ENCODE measurements at places on chromosomes 7 and 10.

DNA sequence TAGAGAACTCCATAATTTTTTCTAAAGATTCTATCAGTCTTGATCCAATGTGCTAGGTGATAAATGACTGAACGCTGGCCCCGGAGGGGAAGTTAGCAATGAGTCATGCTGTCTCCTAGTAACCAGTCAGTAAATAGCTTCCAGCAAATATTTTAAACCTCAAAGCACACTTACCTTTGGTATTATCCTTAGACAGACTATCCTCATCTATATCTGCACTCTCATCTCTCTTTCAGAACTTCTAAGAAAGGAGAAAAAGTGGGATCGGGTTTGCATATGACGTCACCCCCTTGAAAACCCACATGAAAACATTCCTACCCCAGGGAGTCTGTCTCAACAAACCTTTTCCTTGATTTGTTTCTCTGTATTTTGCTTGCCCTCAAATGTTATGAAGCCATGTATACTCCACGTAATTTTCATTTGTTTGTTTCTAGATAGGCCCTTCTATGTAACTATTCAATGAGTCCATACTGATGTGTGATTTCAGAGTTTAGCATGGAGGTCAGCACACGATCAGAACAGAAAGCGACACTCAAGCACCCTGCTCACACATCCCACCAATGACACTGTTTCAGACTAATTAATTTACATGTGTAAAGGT is 174.9 kb upstream of the NRP1 start:
- peak; percentile 34 for DNase-seq

DNA sequence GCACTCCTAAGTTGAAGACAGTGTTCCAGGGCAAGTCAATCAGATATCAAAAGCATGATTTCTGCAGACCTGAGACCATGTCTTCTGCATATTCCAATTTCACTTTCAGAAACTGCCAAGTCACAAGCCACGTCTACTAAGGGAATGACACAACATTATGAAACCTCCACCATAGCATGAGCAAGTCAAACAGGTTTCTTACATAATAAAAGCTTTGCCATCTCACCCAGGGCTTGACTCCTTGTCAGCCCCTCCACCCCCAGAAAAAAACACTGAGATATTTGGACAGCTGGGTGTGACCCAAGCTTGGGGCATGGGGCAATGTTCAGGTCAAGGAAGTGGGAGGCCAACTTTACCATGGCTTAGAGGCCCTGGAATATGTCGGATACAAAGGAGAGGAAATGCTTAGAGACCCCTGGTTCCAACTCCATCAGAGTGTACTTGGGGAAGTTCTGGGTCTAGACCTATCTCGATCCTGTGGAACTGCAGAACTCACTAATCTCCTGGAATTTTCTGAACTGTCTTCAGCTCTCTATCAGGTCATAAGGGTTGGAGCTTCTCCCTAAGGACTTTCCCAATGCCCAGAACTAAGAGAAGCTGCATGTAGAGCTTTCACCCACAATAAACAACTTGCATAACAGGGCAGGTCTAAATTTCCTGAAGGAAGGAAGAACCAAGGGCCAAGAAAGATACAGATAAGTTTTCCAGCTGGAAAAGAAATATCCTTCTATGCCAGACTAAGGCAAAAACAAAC is 80.6 kb upstream of the NAMPT start:
- no peak for DNase-seq

GRCh38 chr10:79418274-79418673 is 27.1 kb downstream of the ZCCHC24 start:
- DNase-seq: no peak

DNA sequence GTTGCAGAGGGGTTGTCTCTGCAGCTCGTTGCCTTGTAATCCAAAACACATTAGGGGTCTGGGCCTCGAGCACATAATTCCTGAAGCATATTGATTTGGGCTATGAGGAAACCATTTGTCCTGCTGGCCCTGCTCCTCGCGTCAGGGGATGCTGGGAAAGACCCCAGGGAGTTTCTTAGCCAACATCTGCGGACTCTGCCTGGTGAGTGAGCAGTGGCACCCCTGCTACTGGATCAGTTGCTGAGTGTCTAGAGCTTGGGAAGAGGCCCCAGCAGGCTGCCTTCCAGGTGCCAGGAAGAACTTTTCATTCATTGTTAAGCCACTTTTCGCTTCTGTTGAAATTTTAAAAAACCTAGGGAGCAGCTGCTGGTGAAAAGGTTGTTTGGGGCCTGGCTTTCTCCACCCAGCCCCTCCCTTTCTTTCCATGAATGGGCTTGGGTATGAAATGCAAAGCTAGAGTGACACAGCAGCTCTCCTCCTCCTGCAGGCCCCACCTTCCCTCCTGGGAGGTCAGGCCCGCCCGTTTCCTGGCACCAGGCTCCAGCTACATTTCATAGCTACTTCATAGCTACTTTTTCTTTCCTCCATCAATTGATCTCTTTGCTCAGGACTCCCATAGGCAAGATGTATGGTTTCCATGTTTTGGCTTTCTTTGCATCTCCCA is 26.8 kb downstream of the TACR2 start:
- DNase-seq: no peak

DNA sequence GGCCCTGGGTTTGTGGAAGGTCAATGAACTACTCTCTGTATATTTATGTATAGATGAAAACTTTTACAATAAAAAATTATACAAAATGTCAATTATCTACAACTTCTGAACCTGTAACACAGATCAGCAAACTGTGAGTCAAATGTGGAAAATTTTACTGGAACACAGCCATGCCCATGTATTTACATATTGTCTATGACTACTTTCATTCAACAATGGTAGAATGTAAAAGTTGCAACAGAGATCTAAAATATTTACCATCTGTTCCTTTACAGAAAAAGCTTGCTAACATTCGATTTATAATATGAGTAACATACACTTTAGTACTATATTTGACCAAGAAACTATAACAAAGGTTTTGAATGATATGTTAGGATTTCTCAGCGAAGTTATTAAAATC is 481.6 kb downstream of the PARD3 start:
- DNase-seq: no peak

DNA sequence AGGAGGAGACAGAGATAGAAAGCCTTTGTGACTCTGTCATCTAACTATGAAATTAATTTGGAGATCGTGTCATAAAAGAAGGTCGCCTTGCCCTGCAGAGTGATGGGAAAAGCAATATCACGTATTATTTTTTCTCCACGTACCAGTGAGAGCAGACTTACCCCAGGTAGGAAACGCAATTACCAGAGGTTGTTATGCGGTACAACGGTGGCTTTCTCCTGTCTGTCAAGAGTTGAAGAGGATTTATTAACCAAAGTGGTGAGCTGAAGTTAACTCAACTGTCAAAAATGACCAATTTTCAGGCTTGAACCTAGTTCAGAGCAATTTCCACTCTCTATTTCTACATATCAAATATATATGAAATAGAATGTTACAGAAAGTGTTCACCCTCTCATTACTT is 282.6 kb upstream of the PFKP start:
- no peak for DNase-seq

DNA sequence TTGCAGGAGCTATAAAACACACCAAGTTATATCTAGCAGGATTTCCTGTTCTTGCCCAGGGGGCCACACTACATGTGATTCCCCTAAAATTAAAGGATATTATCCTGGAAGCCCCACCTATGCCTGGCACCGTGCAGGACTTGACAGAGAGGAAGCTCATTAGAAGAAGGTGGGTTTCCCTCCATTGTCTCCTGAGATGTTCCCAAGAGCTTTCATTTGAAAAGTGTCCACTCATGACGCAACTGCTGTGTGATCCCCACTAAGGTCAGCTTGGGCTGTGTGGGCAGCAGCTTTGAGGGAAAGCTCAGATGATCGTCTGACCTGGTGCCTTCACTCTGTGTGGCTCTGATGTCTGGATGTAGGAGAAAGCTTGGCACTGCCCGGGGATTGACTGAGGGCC is 53.5 kb downstream of the RAMP3 start:
- DNase-seq: no peak

Measured in stimulated activated CD4-positive, alpha-beta T cell treated with anti-CD3 and anti-CD28 coated beads, Interleukin-2, amount 100 ng/mL, for 24 hours (primary cell).